ENCODE measurements at places on chromosomes 3 and 15.

- DNase-seq: no peak
Observed at GRCh38 chr3:148954981-148955380, 36.4 kb upstream of the GYG1 start.

DNA sequence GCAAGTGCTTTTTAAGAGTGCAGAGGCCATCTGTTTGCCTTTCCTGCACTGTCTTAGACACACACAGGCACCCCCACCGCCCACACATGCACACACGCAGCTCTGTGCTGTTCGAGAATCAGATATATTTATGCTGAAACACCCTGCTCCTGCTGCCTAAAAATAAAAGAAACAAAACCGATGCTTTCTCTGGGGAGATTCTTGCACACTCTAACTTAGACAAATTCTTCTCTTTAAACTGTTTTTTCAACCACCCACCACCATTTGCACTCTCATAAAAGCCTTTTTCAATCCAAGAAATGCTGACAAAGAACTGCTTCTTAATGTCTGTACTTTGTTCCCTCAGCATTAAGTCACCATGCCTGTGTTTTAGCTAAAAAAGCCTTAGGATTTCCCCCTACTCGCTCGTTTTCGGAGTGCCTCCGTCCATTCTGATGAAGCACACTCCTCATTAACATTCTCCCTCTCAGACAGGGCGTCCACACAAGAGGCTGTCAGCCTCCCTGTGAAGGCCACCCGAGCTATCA lies 26.2 kb downstream of the SLC12A8 start:
- peak; percentile 28 for DNase-seq

GRCh38 chr15:61115241-61115640 lies 113.9 kb downstream of the RORA start:
- DNase-seq: peak; percentile 37

DNA sequence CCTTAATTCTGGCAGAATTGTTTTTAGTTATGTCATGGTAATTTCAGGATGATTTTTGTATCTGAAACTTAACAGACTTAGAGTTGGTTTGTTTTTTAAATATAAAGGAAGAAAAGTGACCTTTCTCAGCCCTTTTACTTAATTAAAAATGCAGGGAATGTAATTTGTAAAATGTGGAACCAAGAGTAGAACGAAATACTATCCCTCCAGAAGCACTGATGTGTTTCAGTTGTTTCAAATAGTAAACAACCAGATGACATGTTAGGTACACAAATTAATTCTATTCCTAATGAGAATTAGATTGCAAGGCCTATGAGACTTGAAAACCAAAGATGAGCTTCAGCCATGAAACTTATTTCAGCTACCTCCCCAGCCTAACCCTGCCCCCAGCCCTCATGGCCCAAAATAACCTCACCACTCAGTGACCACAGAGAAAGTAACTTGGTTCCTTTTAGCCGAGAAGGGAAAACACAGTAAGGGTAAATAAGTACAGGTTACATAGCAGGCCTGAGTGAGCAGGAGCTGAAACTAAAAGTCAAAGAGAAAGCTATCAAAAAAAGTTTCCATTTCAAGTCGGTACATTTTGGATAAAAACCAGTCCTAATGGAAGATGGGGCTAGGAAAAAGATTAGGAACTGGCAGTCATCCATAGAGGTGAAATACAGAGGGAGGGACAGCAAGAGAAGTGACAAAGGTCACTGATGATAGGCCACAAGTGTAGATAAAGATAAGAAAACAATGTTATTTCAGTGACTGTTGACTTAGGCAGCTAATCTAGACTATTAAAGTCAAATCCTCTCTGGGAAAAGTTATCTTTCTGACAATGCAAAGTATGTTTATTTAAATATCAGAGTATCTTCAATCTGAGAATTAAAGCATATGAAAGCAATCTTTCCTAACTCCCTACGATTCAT lies 23.2 kb downstream of the SENP8 start:
- no peak for DNase-seq

GRCh38 chr15:39416258-39416657 lies 164.6 kb upstream of the THBS1 start:
- no peak for DNase-seq

GRCh38 chr3:114566162-114566755 lies 272.4 kb downstream of the TIGIT start:
- DNase-seq: no peak

DNA sequence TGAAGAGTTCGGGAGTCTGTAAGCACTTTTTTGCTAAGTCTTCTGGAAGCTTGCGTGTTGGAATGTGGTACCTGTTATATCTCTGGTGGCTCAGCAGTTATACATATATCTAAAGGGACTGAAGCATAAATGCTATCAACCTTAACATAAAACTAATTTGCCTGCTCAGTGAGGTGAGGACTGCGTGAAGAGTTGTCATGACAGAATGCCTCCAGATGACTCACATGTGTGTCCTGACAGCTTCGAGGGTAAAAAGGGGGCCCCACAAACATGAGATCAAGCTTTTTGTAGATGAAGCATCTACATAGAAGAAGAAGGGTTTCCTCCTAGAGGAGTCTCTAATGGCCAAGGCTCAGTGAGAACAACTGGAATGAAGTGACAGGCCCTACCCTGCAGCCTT lies 88.8 kb upstream of the C3orf80 start:
- DNase-seq: no peak

DNA sequence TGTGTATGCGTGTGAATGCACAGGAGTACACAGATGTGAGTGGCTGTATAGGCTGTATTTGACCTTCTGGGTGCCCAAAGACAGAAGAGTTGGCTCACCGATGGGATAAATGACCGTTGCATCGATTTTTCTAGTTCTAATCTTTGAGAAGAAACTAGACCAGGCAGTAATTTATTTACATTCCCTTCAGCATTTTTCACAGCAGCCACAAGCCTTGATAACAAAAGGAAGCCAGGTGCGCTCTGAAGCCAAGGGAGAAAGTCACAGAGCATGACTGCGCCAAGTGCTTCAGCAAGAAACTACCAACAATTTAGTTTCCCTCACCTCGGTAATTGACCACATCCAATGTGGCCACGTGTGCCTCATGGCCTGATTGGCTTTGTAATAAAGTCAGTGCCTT lies 5.9 kb upstream of the FAM3D start:
- DNase-seq: no peak

GRCh38 chr3:180570238-180570637 lies 31.7 kb upstream of the TTC14 start:
- no peak for DNase-seq

DNA sequence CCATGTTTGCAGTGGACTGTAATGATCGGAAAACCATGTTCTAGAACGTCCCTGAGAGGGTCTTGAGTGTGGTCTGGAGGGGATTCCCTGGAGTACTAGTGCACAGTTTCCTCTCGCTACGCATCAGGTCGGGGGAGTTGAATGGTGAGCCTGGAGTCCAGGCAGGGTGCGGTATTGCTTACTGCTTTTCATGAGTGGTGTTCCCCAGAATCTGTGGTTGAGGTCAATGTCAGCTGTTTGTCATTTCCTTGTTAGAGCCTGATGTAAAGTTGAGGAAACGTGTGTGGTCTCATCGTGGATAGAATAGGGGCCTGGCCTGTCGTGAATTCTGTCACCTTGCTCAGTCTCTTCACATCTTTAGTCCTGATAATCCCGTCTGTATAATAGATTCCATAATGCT lies 328.2 kb upstream of the LRRFIP2 start:
- no peak for DNase-seq

All from fibroblast of skin of right quadriceps (primary cell).